HT-29 (cell line): ENCODE measurements at places on chromosomes 13 and 19. TPM values are rescaled to one million over a fixed set of nuclear protein-coding genes. Genes with fewer than 3 reads are reported as not detected.

Gene FPR2
- total RNA-seq = not detected in 2 replicates

DNA sequence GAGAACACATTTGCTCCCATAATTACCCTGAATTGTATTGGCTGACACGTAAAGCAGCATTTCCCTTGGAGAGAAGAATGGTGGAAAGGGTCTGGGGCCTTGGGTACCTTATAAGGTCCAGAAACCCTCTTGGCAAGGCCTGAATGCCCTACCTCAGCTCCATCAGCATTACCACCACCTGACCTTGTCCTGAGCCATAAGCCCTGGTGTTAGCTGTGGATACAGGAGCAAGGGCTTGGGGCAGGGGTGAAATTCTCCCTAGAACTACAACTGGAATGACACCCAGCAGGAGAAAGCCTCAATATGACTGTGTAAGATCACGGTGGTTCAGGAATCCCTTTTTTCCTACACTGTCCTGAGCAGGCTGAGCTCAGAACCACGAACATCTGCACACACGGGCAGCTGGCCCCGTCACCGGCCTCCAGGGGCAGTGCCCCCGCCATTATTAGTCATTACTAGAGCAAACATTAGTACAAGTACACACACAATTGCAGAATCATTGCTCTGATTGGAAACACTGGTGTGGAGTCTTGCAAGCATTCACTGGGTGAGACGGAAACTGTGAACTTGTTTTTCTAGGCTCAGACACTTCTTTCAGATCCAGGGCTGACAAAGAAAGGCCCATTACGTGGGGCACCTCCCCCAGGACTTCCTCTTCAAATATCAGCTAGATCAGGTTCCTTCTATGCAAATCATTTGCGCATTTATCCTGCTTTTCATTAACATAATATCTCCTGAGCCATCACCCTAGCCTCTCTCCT is 26.8 kb upstream of the MTIF3 start:
- peak; percentile 86 for DNase-seq

DNA sequence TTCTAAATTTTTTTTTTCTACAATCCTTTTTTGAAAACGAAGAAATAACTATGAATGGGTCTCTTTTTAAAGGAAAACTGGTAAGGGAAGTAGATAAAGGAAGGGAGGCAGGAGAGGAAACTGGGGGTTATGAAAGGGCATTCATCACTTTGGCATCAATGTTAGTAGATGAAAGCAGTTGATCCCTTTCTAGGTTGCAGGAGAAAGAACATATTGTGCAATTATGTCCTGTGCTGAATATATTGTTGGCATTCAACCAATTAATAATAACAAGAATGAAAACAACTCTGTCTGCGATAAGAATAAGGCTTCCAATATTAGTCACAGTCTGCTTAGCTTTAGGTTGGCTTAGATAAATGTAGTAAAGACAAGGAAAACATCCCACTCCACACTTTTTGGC is 796.8 kb upstream of the KLHL1 start:
- DNase-seq = no peak

Gene TEX30
- total RNA-seq = 15.4 and 19.4 TPM in 2 replicates

DNA sequence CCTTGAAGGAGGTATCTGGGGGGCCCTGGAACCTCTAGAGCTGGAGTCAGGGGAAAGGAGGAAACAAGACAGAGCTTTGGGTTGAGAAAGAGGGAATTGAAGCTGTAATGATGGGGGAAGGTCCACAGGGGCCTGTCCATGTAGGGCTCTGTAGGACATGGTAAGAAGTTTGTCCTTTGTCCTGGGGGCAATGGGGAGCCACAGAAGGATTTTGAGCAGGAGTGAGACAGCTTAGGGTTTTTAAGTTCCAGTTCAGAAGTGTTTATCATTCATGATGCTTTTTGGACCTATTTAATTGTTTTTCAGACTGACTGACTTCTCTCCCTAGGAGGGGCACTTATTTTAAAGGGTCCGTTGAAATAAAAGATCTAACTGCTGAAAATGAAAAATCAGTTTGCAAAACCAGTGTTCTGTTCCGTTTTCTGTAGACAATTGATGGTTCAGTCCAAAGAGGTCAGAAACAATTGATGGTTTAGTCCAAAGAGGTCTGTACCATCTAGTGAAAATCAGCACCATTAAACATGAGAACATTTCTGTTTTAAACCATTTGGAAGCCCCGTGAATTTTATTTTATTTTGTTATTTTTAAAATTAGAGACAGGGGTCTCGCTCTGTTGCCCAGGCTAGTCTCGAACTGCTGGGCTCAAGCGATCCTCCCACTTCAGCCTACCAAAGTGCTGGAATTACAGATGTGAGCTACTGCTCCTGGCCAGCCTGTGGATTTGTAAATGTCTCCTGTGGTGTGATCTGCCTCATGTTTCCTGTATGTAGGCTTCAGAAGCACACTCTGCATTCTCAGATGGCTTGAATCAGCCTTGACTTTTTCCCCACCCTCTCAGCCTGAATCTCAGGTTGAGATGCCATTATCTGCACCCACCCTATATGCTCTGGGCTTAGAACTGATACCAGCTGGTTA is 8.4 kb downstream of the PLD3 start:
- no peak for DNase-seq

Gene ZNF443
- 1.8 and 3.0 TPM in 2 replicates for total RNA-seq

DNA sequence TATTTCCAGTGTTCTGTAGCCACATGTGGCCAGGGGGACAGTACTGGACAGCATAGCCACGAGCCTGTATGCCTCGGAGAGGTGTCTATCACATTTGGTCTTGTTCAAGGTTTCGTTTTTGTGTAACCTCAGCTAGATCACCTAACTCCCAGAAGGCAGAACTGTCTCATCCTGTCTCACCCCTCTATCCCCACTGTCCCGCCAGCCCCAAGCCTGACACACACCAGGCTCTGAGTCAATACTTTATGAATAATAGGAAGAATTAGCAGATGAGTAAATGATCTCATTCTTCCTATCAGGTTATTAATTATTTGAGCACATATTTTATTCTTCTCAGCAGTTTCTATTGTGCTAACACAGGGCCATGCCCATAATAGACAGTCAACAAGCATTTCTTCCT is 132.2 kb downstream of the NUFIP1 start:
- DNase-seq = no peak

Gene GZMM
- 0.31 TPM in 1 of 2 replicates, not detected in the other for total RNA-seq

- DNase-seq = no peak
These were observed 24.0 kb downstream of the UTP14C start for GRCh38 chr13:52048516-52048915.

DNA sequence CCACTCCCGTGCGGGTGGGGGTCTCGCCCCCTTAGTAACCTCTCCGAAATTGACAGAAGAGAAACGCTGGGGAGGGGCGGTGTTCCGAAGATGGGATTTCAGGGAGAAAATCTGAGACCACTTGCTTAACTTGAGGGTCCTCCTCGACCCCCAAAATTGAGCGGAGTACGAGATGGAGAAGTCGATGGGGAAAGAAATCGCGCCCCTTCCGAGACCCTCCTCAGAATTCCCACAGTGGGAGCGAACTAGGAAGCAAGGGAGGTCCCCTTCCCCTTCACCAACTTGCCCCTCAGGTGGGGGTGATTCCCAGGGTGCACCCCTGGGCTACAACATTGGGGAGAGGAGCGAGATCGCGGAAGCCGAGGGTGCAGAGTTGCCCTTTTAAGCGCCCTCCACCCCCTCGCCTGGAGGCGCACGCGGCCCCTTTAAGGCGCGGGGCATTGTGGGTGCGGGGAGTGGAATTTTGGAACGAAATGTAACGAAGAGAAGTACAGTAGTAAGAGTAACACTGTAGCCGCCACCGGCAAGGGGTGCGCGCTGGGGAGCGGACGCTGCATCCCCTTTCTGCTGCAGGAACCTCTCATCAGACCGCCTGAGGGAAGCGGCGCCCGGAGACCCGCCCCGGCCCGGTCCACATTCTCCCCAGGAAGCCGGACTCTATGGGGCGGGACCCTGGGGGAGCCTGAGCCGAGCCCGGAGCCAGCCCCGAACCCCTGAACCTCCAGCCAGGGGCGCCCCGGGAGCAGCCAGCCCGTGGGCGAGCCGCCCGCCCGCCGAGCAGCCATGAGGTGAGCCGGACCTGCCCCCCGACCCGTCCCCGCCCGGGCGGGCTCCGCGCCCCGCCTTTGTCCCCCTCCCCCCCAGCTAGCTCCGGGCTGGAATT is at the start of gene VASP:
Gene VASP, plus strand, starts transcription at position 491 of the 883 bp plus-strand sequence. Its CDS starts 293 bp downstream, at position 784.
- DNase-seq = peak; percentile 97

DNA sequence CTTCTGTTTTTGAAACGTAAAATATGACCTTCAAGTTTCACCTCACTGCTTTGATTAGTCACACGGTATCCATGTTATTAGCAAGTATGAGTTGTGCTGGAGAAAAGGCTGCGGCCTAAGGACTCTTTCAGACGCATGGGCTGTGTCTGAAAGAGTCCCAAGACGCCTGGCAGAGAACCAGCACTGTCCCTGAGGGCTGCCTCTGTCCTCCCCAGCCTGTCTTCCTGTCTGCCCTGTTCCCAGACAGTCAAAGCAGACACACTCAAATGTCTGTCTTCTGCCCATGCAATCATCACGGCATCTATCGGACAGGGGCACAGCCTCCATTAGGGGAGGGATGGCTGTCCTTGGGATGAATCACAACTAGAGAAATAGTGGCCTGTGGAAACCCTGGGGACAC is 65.5 kb downstream of the DPY19L3 start:
- DNase-seq = no peak

Gene ZNF765
- 5.6 and 6.2 TPM in 2 replicates for total RNA-seq

Gene FLT1
- not detected in 2 replicates for total RNA-seq

GRCh38 chr13:97266772-97267417 is 44.8 kb downstream of the MBNL2 start:
- DNase-seq = no peak

GRCh38 chr19:28608292-28608691 is 604.7 kb downstream of the UQCRFS1 start:
- DNase-seq = no peak

DNA sequence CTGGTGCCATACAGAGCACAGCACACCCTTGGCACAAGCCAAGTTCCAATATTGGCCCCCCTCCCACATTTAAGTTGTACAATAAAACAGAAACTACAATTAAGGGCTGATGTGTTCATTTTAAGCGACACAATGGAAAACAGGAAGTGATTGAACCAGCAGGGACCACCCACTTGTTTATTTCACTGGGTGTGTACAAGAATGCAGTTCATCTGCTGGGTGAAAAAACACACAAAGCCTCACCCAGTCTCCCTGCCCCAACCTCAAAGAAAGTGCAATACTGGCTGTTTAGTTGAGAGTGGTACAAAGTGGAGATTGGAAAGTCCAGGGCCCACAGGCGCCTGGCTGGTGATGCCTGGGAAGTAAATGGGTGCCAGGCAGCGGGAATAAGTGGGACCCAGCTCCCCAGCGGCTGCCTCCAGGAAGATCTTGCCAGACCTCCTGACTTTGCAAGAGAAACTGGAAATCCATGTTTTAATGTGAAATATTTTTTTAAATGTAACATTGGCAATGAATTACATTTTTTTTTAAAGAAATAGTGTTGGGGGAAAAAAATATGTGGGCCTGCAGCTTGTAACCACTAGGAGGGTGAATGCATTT is 322.1 kb downstream of the ZNF536 start:
- DNase-seq = no peak

- DNase-seq = no peak
These were observed 57.6 kb downstream of the COL4A1 start for GRCh38 chr13:110249326-110249725.

GRCh38 chr13:20580257-20580656 is 13.3 kb downstream of the IFT88 start:
- DNase-seq = no peak

- DNase-seq = no peak
These were observed 131.5 kb upstream of the GJB6 start for GRCh38 chr13:20363603-20364002.

DNA sequence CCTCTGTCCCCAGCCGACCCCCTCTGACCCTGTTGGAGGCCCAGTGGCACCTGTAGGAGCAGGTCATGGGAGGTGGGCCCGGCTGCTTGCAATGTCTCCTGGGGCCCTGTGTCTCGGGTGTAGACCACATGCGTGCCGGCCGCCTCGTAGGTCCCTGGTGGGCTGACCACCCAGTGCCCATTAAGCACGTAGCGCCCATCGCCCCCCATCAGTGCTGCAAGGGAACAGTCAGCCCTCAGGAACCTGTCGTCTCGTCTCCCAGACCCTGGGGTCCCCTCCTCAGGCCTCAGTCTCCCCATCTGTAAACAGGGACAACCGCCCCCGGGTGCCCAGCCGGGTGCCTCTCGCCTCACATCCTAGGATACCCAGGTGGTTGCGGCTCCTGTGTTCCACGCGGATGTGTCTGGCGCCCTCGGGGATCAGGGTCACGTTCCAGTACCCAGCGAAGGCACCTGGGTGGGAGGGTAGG is 5.6 kb downstream of the ADAMTSL5 start:
- DNase-seq = no peak

Gene PPFIA3
- 22.9 and 30.1 TPM in 2 replicates for total RNA-seq

- no peak for DNase-seq
These were observed 50.8 kb downstream of the USP12 start for GRCh38 chr13:27120811-27121210.

Gene PRR19
- total RNA-seq = 4.4 and 4.7 TPM in 2 replicates

Gene ADAT3
- total RNA-seq = 3.2 and 6.9 TPM in 2 replicates

Gene SBK2
- total RNA-seq = not detected in 2 replicates

- DNase-seq = peak; percentile 41
These were observed 16.1 kb downstream of the TTYH1 start for GRCh38 chr19:54431255-54431838.

DNA sequence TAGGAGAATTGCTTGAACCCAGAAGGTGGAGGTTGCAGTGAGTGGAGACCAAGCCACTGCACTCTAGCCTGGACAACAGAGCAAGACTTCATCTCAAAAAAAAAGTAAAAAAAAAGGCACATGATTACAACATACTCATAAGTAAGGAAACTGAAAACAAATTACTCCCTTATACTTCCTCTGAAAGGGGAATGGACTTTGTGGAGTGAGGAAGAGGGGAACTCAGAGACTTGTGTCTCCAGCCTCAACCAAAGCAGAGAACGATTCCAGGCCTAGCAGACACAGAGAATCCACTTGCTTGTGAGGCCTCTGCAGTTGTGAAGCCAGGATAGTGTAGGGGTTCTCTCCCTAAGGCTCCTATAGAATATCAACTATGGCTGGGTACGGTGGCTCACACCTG is 4.3 kb upstream of the LATS2 start:
- DNase-seq = no peak

GRCh38 chr13:94827566-94827965 is 115.2 kb upstream of the SOX21 start:
- no peak for DNase-seq

- peak; percentile 90 for DNase-seq
These were observed 4.2 kb upstream of the SPACA6 start for GRCh38 chr19:51688671-51689571.
